ENCODE measurements at places on chromosomes 7 and 10.

GRCh38 chr7:52826515-52827265 lies 208.7 kb upstream of the POM121L12 start:
- peak; percentile 73 for DNase-seq

DNA sequence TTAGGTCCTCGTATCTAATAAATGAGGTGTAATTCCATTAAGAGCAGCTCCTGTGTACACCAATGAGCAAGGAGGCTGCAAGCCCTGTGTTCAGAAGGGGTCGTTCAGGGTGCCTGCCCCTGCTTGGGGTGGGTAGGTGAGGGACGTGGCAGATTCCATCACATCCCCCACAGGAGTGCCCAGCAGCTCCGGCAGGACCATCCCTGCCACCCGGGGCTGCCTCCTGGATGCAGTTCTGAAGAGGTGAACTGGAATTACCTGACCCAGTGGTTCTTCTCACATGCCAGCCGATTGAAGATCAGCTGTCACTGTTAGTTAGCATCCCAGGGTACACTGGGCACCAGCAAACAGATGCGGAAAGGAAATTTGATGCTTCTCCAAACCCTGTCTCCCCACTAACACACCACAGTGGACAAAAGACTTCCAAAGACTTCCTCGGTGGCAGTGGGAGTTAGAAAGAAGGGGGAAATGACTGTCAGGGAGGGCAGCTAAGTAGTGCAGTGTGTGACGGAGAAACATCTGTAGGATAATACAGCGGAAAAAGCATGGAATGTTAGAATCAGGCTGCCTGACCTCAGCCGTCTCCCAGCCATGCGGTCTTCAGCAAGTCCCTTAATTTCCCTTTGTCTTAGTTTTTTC lies 313.6 kb upstream of the ZMIZ1 start:
- no peak for DNase-seq

GRCh38 chr7:92987095-92987494 lies 130.7 kb downstream of the SAMD9 start:
- no peak for DNase-seq

DNA sequence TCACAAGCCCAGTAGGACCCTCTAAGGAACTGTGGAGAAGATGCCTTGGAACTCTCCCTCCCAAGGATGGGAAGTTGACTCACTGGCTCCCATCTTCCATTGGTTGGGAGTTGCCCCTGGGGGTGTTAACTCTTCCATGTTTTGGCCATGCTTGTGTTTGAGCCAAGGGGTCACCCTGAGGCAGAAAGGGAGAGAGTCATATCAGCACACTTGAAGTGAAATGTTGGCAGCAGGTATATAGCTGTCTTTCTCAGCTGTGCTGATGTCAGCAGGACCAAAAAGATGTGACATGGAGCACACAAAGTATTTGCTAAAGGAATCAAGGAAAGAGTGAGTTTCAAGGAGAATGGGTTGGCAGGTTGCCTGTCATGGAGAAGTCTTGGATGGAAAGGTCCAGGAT lies 359.4 kb downstream of the RPS24 start:
- no peak for DNase-seq

- no peak for DNase-seq
Measured at GRCh38 chr7:3089493-3089892, 45.8 kb upstream of the CARD11 start.

GRCh38 chr7:150450491-150451001 lies at the start of gene GIMAP8:
Gene GIMAP8, plus strand, starts transcription at chr7:150450630. Its CDS starts 16,069 bp downstream, at chr7:150466699.
- DNase-seq: peak; percentile 73

DNA sequence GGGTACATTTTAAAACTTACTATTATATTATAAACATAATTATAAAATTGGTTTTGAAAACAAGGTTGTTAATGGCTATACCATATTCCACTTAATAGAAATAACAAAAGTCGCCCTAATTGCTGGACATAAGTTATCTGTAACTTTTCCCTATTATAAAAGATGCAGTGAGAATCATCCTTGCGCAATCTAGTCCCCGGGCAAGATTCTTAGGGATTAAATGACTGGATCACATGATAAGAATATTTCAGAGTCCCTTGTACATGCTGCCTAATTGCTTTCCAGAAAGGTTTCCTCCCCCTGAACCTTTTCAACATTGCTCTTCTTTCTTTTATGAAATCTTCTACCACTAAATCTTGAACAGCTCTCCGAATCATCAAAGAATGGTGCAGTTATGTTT lies 479.8 kb upstream of the MKI67 start:
- no peak for DNase-seq

DNA sequence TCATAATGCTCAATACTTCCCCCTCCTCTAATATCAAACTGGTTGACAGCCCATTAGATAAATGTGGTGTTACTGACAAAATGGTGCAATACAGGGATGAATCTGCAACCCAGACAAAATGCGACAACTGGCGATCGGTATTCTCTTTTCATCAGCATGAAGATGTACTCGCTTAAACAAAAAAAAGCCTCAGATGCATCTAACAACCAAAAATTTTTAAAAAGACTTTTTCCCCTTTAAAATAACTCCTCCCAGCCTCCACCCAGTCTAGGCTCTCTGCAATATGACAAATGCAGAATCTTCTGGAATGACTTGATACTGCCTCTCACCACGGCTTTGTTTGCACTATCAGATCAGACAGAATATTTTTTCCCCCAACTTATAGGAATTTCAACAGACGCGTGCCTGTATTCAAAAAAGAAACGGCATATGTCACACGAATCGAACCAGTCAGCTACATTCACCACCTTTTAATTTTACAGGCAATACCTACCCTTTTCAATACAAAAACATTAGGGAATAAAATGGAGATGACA lies 1.2 kb downstream of the YWHAG start:
- no peak for DNase-seq

- DNase-seq: peak; percentile 97
Measured at GRCh38 chr7:106774768-106775551, 90.1 kb upstream of the PIK3CG start.
